CD4-positive, alpha-beta T cell (primary cell): ENCODE measurements at places on chromosomes 5 and 9. TPM values are rescaled to one million over a fixed set of nuclear protein-coding genes. Genes with fewer than 3 reads are reported as not detected.

DNA sequence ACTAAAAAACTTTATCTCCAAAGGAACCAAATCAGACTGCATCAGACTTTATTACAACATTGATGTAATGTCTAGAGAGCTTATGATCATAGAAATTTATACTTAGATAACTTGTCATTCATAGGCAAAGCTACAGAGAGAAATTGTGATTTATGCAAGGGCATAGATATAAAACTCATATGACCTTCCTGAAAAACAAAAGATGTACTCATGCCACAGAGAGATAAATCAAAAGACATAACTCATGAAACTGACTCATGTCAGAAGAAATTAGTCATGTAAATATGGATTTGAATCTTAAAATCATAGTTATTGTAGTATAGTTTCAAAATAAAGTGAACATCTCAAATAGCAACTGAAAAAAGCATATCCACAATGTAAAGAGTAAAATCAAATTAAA is 186.2 kb downstream of the GABBR2 start:
- DNase-seq = no peak

DNA sequence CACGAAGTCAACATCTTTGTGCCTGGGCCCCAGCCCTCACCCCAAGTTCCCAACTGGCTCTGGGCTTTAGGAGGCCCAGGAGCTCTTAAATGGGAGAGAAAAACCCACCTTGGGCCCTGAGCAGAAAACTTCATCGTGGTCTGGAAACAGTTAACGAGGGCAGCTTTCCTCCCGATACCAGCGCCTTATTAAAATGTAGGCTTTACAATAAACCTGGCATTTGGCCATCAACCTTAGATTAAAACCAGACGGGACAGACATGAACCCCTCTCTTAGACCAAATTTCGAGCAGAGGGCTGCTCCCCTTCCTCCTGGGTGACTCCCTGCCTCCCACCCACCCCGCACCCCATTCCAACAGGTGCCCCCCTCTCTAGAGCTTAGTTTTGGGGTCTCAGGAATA is 39.4 kb downstream of the PRRX2 start:
- no peak for DNase-seq

GRCh38 chr9:6782345-6782744 is 24.6 kb downstream of the KDM4C start:
- no peak for DNase-seq

GRCh38 chr5:132674671-132675506 is 1.1 kb downstream of the IL4 start:
- DNase-seq = no peak

Gene PCDHGA5
- 0.08 TPM for total RNA-seq
